Central memory CD4-positive, alpha-beta T cell (primary cell): ENCODE measurements at places on chromosomes 6 and 20.
A peak's percentile ranks its signal among the peaks of the same experiment; 100 is the strongest.

- no peak for DNase-seq
Observed at GRCh38 chr20:50246367-50247195, 56.0 kb downstream of the CEBPB start.

- no peak for DNase-seq
Observed at GRCh38 chr6:134481966-134482365, 164.1 kb upstream of the SGK1 start.

DNA sequence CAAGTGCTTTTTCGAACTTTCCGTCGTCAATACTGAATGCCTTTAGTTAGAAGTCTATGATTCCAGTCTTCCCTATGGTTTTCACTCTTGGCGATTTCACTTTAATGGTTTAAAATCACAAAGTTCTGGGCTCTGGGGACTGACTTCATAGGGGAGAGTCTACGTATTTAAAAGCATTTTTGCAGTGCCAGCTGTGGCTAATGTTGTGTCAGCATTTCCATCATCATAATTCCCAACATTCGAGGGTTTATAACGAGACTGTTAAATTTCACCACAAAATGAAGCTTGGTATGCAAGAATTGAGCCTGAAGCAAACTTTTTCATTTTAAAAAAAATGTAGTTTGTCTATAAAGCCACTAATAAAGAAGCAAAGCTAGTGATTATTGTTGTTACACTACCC is 242.7 kb downstream of the SOX4 start:
- no peak for DNase-seq

DNA sequence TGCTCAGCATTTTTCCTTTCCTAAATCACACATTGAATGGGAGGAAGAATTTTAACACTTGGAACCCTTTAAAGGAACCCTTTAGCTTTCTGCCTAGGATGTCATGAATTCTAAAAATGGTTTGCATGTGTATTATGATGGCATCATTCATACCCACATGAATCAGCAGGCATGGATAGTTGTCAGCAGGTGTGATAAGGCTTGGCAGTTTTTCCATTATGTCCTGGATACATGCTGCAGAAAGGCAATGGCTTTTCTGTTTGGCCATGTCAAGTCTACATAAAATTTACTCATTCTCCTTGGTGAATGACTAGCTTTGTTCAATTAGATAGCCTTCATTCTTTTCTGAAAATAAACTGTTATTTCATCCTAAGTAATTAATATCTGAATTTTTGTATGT is 353.7 kb downstream of the GRIK2 start:
- DNase-seq: no peak

GRCh38 chr20:46751856-46752255 is 42.4 kb downstream of the SLC2A10 start:
- DNase-seq: no peak

GRCh38 chr20:35329435-35330139 is 37.4 kb upstream of the FAM83C start:
- DNase-seq: no peak

GRCh38 chr6:140321891-140322290 is 947.4 kb upstream of the CITED2 start:
- DNase-seq: no peak

GRCh38 chr6:129647044-129647443 is 62.9 kb downstream of the ARHGAP18 start:
- no peak for DNase-seq

DNA sequence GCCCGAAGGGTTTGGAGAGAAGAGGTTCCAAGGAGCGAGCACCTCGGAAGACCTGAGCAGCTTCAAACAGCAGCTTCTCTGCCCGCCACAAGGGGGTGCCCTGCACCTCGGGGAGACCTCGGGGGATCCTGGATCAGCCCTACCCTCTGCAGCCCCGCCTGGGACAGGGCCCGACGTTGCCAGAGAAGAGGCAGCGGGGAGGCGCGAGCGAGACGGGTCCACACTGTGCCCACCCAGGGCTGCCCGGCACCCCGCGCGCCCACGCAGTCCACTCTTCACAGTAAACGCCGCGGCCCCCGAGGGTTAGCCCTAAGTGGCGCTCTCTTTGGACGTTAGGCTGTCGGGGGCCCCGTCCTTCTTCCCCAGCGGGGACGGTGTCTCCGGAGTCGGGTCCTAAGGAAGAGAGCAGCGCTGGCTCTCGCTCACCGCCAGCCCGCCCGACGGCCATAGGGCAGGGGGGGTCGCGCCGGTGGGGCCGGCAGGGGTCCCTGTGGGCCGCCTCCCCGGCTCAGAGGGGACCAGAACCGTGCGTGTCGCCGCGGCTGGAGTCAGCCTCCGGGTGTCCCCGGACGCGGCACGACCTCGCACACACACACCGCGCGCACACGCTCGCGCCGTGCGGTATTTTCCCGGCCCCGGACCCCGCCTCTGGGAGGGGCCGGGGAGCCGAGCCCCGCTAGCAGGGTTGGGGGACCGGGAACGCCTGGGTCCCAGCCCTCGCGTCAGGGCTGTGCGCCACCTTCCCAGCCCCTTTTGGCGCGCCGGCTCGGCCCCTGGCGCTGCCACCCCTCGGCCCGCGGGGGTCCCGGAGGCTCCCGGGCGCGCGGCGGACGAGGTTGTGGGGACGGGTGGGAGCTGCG is 929 bp downstream of the CDH22 start:
- peak; percentile 69 for DNase-seq

- no peak for DNase-seq
Observed at GRCh38 chr20:46898423-46898822, 3.8 kb downstream of the EYA2 start.

- no peak for DNase-seq
Observed at GRCh38 chr20:61896058-61896961, 169.4 kb downstream of the TAF4 start.

DNA sequence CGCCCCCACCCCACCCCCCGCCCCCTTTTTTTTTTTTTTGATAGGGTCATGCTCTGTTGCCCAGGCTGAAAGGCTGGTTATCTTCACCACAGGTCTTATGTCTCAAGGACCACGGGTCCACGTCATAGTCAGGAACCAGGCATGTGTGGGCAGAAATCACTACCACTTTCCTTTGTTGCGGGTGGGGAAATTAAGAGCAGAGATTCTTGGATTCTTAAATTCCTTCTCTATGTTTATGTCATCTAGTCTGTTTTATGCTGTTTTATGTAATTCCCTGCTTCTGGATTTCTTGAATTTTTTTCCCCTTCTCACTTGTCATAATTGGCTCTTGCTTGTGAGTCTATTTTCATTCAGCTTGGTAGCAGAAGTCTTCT is 25.8 kb upstream of the PLCG1 start:
- DNase-seq: no peak

DNA sequence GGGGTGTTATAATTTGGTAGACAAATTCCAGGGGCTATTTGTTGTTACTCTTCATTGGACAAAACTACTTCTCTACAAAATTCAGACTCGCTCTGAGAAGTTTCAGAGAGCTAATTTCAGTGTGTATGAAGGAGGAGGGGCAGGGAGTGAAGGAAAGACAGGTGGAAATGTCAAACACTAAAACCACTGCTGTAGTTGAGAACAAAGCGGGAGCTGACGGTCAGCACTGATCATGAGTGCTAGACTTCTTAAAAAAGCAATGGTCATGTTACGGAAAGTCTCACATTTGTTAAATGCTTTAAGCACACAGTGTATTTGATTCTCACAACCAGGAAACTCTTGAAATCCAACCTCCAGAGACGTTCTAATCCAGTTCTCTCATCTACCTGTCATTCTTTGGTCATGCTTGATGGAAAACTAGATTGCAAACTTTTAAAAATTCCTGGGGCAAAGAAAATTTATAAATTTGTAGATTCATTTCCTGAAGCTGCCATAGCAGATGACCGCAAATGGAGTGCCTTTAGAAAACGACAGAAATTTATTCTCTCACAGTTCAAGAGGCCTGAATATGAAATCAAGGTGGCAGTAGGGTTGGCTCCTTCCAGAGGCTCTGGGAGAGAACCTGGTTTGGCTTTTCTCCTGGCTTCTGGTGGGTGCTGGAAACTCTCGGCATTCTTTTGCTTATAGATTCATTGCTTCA is 100.7 kb upstream of the CARMIL1 start:
- no peak for DNase-seq

DNA sequence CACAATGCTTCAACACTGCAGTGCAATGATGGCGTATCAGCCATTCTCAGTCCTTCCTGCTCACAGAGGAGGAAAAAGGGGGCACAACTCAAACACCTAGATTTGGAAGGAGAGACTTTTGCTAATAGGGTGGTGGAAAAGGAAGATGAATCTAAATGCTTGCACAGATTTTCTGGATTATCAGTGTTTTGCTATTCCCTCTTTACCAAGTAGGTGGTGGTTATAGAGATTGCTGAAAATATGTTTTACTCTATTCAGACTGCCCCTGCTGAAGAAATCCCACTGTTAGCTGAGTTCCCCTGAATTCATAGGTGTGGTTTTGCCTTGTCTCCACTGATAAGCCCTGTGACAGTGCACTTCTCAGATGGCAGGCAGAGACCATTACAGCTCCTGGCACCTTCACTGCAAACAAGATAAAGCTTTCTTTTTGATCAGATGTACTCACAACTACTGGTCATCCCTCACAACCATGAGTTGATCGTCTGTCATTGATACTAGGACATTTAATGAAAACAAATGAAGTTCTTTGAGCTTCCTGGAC is 311.4 kb downstream of the KIF16B start:
- no peak for DNase-seq

GRCh38 chr6:70113171-70113570 is 189.7 kb downstream of the COL9A1 start:
- DNase-seq: no peak

- DNase-seq: no peak
Observed at GRCh38 chr6:92687278-92687677, 732.1 kb downstream of the EPHA7 start.

- no peak for DNase-seq
Observed at GRCh38 chr20:19971116-19971515, 46.0 kb upstream of the NAA20 start.

DNA sequence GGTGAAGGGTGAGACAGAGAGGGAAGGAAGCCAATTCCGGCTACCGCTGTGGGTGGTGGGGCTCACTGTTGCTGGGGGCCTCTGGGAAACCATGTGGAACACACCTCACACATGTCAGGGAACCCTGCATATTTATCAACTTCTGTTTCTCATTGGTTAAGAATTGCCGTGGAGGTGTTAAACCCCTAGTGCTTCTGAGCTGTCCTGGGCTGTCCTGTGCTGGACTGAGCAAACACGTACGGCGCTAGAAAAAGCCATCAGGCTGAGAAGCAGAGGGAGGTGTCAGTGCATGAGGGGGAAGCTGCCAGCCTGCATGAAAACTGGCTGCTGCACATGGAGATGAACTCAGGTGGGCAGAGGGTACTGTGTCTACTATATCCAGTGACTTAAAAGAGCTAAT is 103.9 kb upstream of the JAG1 start:
- no peak for DNase-seq

- no peak for DNase-seq
Observed at GRCh38 chr6:41455818-41456217, 90.4 kb upstream of the FOXP4 start.

DNA sequence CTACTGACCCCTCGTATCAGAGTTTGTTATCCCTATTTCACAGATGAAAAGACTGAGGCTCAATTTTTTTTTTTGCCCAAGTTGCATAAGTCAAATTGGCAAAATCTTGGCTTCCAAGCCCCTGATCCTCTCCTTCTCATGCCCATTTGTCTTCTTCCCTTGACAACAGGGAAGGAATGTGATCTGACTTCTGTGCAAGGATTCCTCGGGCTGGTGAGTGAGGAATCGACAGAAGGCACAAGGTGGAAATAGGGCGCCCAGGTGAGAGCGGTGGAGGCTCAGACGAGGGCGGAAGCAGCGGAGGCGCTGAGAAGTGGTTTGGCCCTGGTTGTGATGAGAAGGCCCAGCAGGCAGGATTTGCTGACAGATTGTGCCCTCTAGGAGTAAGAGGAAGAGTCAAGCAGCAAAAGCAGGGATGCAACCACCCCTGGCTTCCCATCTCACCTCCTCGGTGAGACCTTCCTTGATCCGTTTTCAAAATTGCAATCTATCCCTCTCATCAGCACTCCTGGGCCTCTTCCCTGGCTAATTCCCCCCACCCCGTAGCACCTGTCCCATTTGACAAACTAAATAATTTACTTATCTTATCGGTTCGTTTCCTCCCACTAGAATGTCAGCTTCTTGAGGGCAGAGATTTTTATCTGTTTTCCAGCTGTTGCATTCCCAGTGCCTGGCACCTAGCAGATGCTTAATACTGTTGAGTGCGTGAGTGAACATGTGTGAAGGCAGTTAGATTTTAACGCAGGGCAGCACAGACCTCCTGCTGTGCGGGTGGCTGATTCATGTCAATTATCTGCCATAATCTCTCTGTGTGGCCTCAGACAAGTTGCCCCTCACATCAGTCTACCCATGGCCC is 3.7 kb upstream of the SIRPA start:
- DNase-seq: no peak

DNA sequence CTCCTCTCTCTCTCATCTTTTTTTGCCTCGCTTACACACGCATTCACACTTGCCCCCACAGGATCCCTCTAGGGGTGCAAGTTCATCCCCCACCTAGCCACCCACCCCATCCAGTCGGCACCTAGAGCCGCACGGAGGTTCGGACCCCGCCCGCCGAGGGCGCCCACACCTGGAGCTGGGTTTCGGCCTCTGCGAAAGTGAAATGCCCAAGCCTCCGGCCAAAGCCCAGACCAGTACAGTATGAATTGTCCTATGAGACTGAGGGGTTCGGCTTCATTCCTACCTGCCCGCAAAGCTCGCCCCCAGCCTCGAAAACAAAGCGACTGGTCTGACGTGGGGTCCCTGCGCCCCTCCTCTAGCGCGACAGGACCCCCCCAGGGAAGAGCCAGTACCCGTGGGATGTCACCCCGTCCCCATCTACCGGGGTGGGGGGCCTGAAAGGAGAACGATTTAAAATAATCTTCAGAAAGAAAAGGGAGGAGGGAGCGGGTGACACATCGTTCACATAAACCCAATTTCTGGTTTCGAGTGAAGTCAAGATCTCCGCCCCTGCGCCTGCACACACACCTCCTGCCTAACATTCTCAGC is 1.5 kb downstream of the TFAP2A start:
- no peak for DNase-seq

GRCh38 chr20:58995461-58996225 is 11.4 kb downstream of the CTSZ start:
- DNase-seq: no peak

DNA sequence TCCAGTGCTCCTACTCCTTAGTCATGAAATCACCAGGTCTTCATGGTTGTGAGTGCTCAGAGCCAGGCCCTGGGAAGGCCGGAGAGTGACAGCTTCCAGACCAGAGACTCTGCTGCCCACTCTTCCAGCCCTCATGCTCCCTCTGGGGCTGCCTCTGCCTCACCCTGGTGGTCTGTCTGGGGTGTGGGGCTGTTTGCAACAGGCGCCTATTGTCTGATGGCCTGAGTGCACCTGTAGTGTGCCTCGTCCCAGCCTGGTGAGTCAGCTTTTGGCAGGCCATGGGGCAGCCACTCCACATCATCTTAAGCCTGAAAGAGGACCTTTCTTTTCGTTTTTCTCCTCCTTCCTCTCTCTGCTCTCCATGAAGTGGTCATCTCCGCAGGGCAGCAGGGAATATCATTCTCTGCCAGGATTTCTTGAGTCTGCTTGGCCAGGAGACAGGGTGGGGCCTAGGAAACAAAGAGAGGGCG is 173.8 kb downstream of the VEGFA start:
- no peak for DNase-seq
